ENCODE measurements at places on chromosomes 2 and 18. TPM values are rescaled to one million over a fixed set of nuclear protein-coding genes. Genes with fewer than 3 reads are reported as not detected.

DNA sequence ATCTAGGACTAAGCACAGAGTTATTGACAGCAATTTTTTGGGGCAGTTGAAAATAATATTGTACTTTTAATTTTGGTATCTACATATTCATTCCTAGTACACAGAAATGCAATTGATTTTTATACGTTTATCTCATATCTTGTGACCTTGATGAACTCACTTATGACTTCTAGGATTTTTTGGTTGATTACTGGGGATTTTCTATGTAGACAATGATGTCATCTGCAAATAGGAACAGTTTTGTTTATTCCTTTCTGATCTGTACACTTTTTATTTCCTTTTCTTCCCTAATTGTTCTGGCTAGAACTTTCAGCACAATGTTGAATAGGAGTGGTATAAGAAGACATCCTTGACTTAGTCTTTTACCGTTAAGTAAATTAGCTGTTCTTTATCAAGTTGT lies 143.5 kb upstream of the PGAP1 start:
- DNase-seq: no peak

DNA sequence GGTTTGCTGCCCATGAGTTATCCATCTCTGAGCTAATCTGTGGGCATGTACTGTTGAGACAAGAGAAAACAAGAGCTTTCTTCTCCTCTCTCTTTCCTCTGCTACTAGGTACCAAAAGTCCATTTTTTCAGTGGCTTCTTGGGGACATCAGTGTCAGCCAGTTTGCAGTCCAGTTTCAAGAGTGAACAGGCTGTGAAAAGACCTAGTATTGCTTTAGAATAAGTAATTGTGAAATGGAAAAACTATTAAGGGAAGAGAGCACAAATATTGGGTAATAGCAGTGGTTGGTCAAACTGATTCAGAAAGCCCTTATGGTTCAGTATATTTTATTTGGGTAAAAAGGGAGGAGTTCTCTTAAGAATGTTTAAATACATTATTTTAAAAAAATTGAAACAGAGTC lies 33.0 kb upstream of the MEP1B start:
- DNase-seq: no peak

DNA sequence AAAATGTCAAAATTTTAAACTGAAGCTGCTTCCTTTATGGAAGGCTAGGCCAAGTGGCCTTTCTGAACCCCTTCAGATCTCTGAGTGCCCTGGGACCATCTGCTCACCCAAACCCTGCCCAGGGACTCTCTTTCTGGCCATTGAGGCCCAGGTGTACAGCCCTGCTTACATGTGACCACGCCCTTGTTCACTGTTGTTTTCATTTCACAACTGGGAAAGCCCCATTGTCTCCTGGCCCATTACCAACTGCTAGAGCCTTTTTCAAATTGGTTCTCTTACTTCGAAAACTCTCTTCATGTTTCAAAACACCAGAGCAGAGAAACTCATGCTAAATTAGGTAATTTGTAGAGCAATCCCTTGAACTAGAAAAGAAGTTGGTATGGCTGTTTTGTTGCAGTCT lies 219.5 kb upstream of the TANK start:
- no peak for DNase-seq

DNA sequence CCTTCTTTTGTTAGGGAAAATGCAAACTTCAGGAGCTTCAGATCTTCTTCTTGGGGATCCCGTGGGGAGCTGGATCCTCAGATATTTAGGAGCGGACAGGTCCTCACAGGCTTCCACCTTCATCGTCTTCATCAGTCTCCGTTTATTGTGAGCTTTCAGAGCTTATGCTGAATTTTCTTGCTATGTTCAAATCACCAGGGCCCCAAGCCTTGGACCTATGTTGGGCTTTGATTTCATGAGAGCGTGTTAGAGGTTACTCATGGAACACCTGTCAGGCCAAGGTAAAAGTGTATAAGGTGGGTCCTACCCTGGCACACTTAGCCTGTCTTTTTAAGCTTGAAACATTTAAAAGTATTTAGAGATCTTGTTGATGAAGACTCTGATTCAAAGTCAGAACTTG lies 212.9 kb downstream of the FAM210A start:
- DNase-seq: no peak

DNA sequence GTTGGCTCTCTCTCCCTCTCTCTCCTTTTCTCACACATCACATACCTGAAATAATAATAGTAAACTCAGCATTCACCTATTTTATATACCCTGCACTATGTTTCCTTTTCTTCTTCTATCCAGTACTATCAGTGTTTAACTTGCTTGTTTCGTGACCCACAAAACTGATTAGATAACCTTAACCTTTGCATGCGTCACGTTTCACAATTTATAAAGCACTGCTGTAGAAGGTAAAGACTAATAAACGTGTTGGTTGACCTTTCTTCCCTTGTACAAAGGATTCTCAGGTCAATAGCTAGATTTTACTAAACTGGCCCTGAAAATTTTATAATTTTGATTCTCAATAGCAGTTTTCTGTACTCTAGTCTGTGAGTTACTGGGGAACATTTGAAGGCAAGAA lies 791.7 kb downstream of the DPP10 start:
- no peak for DNase-seq

DNA sequence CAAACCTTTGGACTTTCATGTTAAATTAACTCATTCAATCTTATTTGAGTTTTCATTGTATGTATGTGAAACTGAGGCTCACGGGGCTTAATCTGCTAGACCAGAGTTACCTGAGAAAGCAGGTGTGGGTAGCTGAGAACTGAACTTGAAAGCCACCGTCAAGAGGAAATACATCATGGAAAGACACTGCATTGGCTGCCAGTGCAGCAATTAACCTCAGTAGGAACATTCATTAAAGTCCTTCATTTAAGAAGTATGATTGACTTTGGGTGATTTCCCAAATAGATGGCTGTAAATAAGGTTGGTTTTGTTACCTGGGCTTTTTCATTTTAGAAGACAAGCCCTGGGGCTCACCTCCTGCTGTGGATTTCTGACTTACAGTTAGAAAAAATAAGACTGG lies 36.5 kb upstream of the MGAT5 start:
- DNase-seq: no peak

GRCh38 chr18:13420969-13421686 lies 202.6 kb downstream of the LDLRAD4 start:
- no peak for DNase-seq

TMEM185B gene
- total RNA-seq: 23.3 TPM

CFC1 gene
- not detected for total RNA-seq

CDH20 gene
- total RNA-seq: 0.25 TPM

OTX1 gene
- not detected for total RNA-seq

All from CD4-positive, CD25-positive, alpha-beta regulatory T cell (primary cell).